ENCODE measurements at places on chromosomes 2 and 18. TPM values are rescaled to one million over a fixed set of nuclear protein-coding genes. Genes with fewer than 3 reads are reported as not detected.

TMEM200C gene
- polyA plus RNA-seq = not detected

UBR3 gene
- 4.7 TPM for polyA plus RNA-seq

SERPINB3 gene
- polyA plus RNA-seq = not detected

TNFAIP6 gene
- 1.1 TPM for polyA plus RNA-seq

AFF3 gene
- polyA plus RNA-seq = 0.49 TPM

CFAP53 gene
- polyA plus RNA-seq = 0.14 TPM

KATNAL2 gene
- 0.19 TPM for polyA plus RNA-seq

MPPE1 gene
- 53.4 TPM for polyA plus RNA-seq

IL36G gene
- polyA plus RNA-seq = not detected

DNA sequence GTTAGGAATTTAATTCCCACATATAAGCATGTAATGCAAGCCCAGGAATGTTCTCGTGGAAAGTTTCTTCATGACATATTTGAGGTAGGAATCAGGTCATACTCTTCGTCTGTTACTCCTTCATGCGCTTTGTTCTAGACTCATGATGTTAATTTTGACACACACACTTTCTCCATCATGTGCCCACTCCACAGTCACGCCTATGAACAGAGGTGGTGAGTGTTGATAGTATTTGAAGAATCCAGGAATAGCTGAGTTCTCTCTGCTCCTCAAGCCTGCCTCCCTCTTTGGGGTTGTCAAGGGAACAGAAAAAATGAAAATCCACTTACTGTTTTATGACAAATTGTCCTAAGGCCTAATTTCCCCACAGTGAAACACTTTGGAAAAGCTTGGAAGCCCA, 117.3 kb upstream of the SERPINE2 start:
- no peak overlapping the region for H3K27ac ChIP-seq
- no peak overlapping the region for H3K4me3 ChIP-seq
- no peaks in the 10 kb centered on the region for H3K36me3 ChIP-seq
- no peak for DNase-seq
- no peaks in the 10 kb centered on the region for H3K27me3 ChIP-seq
- no peaks in the 10 kb centered on the region for H3K4me1 ChIP-seq

GRCh38 chr2:54577035-54577434, 120.9 kb downstream of the SPTBN1 start:
- H3K4me1 ChIP-seq = peaks cover 52% of the 10 kb centered on the region
- no peaks in the 10 kb centered on the region for H3K27me3 ChIP-seq
- H3K36me3 ChIP-seq = no peaks in the 10 kb centered on the region
- H3K27ac ChIP-seq = no peak overlapping the region
- H3K4me3 ChIP-seq = no peak overlapping the region

- H3K36me3 ChIP-seq = no peaks in the 10 kb centered on the region
- no peak overlapping the region for H3K4me3 ChIP-seq
- no peaks in the 10 kb centered on the region for H3K4me1 ChIP-seq
- H3K27ac ChIP-seq = no peak overlapping the region
Measured at GRCh38 chr2:26752656-26753055, 11.4 kb upstream of the SLC35F6 start.

GRCh38 chr18:3170441-3171161, 49.2 kb downstream of the MYOM1 start:
- peak overlapping the region; percentile 79 for H3K27ac ChIP-seq
- peak; percentile 77 for DNase-seq
- no peak overlapping the region for H3K4me3 ChIP-seq
- H3K27me3 ChIP-seq = no peaks in the 10 kb centered on the region
- H3K4me1 ChIP-seq = peaks cover 30% of the 10 kb centered on the region
- no peaks in the 10 kb centered on the region for H3K36me3 ChIP-seq

DNA sequence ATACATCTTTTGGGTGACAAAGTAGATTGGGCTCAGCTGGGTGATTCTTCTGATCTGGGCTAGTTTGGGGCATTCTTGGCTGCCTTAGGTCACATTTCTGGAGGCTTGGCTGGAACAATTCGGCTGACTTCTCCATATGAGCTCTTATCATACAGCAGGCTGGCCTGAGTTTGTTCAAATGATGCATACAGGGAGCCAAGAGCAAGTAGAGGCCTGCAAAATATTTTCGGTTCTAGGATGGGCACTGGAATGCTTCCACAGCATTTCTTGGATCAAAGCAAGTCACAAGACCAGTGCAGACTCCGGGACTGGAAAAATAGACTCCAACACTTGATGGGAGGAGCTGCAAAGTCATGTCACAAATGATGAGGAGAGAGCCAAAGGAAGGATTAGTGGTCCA, 98.4 kb downstream of the SCG2 start:
- no peak for DNase-seq
- no peaks in the 10 kb centered on the region for H3K36me3 ChIP-seq
- H3K27ac ChIP-seq = no peak overlapping the region

DNA sequence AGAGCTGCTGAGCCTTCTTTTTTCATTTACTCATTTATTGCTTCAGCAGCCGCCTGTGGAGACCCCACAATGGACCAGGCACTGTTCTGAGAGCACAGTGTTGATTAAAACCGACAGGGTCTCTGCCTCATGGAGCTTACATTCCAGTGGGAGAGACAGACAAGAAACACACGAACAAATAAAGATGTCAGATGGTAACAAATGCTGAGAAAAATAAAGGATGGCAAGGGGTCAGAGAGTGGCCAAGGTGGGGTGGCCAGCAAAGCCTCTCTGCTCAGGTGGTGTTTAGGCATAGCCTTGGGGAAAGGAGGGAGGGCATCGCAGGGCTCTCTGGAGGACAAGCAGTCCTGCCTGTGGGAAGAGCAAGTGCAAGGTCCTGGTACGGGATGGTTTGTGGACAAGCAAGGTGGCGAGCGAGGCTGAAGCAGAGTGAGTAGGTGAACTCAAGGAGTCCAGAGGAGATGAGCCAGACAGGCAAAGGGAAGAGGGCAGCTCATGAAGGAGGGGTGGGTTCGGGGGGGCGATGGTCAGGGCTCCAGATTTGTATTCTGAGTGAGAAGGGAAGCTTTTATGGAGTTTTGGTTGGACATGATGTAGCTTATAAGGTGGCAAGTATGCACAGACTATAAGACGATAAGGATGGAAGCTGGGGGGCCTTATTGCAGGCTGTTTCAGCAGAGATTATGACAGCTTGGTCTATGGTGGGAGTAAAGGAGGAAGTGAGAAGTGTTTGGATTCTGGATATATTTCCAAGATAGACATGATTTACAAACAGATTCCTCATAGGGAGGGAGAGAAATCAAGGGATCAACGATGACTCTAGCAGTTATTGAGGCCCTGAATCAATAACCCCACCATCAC, 8.8 kb upstream of the ITGB6 start:
- H3K4me1 ChIP-seq = peaks cover 17% of the 10 kb centered on the region
- no peaks in the 10 kb centered on the region for H3K27me3 ChIP-seq
- no peak overlapping the region for H3K4me3 ChIP-seq
- H3K27ac ChIP-seq = no peak overlapping the region
- DNase-seq = no peak

- H3K4me3 ChIP-seq = no peak overlapping the region
- no peak for DNase-seq
- H3K27me3 ChIP-seq = no peaks in the 10 kb centered on the region
- H3K36me3 ChIP-seq = no peaks in the 10 kb centered on the region
- no peak overlapping the region for H3K27ac ChIP-seq
- H3K4me1 ChIP-seq = no peaks in the 10 kb centered on the region
Measured at GRCh38 chr2:18271370-18272147, 288.9 kb downstream of the RDH14 start.

GRCh38 chr2:15748736-15749323, 157.2 kb downstream of the DDX1 start:
- no peaks in the 10 kb centered on the region for H3K4me1 ChIP-seq
- no peak for DNase-seq
- no peak overlapping the region for H3K4me3 ChIP-seq
- H3K36me3 ChIP-seq = no peaks in the 10 kb centered on the region
- no peaks in the 10 kb centered on the region for H3K27me3 ChIP-seq

GRCh38 chr2:25614711-25615110, 58.7 kb downstream of the DTNB start:
- no peaks in the 10 kb centered on the region for H3K27me3 ChIP-seq
- H3K36me3 ChIP-seq = no peaks in the 10 kb centered on the region

- no peak for DNase-seq
- H3K27me3 ChIP-seq = no peaks in the 10 kb centered on the region
- H3K36me3 ChIP-seq = no peaks in the 10 kb centered on the region
- no peak overlapping the region for H3K4me3 ChIP-seq
- no peak overlapping the region for H3K27ac ChIP-seq
- H3K4me1 ChIP-seq = no peaks in the 10 kb centered on the region
Measured at GRCh38 chr2:221997100-221997499, 301.7 kb downstream of the PAX3 start.

- no peak overlapping the region for H3K4me3 ChIP-seq
- H3K36me3 ChIP-seq = peaks cover 11% of the 10 kb centered on the region
Measured at GRCh38 chr18:9792565-9793245, 84.6 kb downstream of the RAB31 start.

GRCh38 chr2:217953011-217953481, 49.7 kb downstream of the TNS1 start:
- H3K36me3 ChIP-seq = no peaks in the 10 kb centered on the region
- no peak for DNase-seq
- no peaks in the 10 kb centered on the region for H3K27me3 ChIP-seq
- H3K4me1 ChIP-seq = peaks cover 4% of the 10 kb centered on the region

DNA sequence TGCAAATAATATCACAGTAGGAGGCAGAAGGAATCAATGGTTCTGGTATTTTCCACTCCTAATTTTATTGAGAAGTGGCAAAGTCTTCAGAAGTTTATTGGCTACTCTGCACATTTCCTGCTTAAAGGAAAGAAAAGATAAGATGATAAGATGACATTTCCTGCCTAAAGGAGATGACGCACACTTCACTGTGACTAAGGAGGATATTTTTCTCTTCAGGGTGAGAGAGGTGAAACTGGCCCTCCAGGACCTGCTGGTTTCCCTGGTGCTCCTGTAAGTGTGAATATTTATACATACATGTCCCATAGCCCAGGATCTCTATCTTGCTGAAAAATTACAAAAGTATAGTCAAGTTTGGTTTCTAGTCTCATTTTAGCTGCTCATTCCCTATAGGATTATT, 27.9 kb downstream of the COL3A1 start:
- DNase-seq = no peak
- no peaks in the 10 kb centered on the region for H3K4me1 ChIP-seq
- H3K36me3 ChIP-seq = no peaks in the 10 kb centered on the region
- no peak overlapping the region for H3K4me3 ChIP-seq
- no peaks in the 10 kb centered on the region for H3K27me3 ChIP-seq

- DNase-seq = no peak
- peaks cover 81% of the 10 kb centered on the region for H3K27me3 ChIP-seq
- H3K4me1 ChIP-seq = peaks cover 47% of the 10 kb centered on the region
Measured at GRCh38 chr2:120345608-120346007, 328 bp upstream of the INHBB start.

DNA sequence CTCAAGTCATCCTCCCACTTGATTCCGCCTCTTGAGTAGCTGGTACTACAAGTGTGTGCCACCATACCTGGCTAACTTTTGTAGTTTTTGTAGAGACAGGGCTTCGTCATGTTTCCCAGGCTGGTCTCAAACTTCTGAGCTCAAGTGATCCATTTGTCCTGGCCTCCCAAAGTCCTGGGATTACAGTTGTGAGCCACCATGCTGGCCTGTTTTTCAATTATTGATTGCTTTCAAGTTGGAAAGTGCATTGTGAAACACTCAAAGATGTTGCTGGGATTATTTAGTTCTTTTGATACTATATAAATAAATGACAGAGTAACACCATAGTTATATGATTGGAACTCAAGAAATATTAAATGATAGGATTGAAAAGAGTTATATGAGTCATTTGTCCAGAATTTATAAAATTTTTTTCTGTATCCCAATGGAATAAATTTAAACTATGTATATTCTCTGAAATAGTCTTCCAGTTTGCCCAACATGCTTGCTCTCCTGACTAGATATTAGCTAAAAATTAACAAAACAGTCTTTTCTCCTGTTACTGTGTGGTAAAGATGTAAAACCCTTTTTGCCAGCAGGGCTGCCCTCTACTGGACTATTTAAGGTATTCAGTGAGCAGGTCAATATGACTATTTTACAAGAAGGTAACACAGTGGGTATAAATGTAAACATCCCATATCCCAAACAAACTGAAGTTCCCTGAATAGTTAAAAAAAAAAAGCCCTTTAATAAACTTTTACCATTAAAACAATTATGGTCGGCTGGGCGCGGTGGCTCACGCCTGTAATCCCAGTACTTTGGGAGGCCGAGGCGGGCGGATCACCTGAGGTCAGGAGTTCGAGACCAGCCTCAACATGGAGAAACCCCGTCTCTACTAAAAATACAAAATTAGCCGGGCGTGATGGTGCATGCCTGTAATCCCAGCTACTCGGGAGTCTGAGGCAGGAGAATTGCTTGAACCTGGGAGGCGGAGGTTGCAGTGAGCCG, 42.7 kb downstream of the ACSL3 start:
- peaks cover 10% of the 10 kb centered on the region for H3K36me3 ChIP-seq
- no peaks in the 10 kb centered on the region for H3K27me3 ChIP-seq
- H3K4me3 ChIP-seq = no peak overlapping the region
- no peak overlapping the region for H3K27ac ChIP-seq

DNA sequence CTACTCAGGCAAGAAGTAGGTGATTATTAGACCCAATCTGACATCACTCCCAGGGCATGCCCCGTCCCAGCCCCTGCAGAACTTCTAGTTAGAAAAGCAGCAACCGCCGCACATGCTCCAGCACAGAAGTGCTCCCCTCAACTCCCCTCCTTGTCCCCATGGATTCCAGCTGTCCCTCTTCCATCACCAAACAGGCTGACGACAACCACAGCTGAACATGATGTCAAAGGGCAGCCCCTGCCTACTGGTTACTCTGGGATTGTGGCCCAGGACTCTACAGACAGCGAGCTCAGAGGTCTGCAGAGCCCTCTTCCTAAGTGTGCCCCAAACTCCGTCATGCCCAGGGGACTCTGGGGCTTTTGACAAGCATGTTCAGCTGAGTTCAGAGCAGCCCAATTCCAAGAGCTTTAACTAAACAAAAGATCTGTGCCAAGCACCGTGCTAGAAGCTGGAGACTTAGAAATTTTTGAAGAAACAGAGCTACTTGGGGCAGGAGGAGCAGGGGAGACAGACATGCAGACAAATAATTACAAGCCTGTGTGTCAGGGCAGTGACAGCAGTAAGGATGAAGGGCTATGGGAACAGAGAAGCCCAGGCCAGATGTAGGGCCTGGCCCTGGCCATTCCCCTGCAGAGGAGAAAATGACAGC, 148.1 kb downstream of the BCL11A start:
- peaks cover 8% of the 10 kb centered on the region for H3K4me1 ChIP-seq
- DNase-seq = no peak
- no peaks in the 10 kb centered on the region for H3K36me3 ChIP-seq
- H3K27ac ChIP-seq = no peak overlapping the region
- no peak overlapping the region for H3K4me3 ChIP-seq
- H3K27me3 ChIP-seq = no peaks in the 10 kb centered on the region

GRCh38 chr2:178536037-178536436, 55.8 kb downstream of the PLEKHA3 start:
- peaks cover 10% of the 10 kb centered on the region for H3K4me1 ChIP-seq
- H3K27me3 ChIP-seq = no peaks in the 10 kb centered on the region
- DNase-seq = no peak
- peaks cover 17% of the 10 kb centered on the region for H3K36me3 ChIP-seq
- no peak overlapping the region for H3K4me3 ChIP-seq

DNA sequence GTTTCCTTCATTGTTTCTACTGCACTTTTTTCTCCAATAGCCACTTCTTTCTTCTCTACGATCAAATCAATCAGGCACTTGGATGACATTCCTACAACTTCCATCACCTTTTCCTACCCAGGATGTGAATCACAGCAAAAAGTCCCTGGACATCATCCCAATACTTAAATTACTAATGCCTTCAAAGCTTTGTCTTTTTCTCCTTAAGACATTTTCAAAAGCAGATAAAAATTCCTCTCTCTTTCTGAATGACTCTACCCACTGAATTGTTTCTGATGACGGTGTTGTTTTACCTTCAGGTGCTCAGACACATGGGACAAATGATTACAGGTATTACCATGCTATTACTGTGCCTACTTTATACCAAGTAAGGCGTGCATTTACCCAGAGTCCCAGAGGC, 500.9 kb downstream of the FBXO15 start:
- no peak overlapping the region for H3K27ac ChIP-seq
- H3K4me3 ChIP-seq = no peak overlapping the region
- DNase-seq = no peak
- no peaks in the 10 kb centered on the region for H3K27me3 ChIP-seq
- no peaks in the 10 kb centered on the region for H3K36me3 ChIP-seq
